ENCODE measurements at places on chromosomes 1 and 21. TPM values are rescaled to one million over a fixed set of nuclear protein-coding genes. Genes with fewer than 3 reads are reported as not detected.

DNA sequence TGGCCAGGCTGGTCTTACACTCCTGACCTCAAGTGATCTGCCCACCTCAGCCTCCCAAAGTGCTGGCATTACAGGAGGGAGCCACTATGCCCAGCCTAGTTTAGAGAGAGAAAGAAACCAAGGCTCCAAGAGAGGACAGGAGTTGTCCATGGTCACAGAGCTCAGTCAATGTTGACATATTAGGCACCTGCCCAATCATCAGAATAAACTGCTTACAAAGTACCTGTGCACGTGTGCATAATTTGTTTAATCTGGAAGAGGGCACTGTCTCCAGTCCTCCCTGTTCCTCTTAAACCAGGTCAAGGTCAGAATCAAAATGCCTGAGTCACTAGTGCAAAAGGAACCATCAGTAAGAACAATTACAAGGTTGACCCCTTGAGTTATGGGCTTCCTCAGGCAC is 20.3 kb upstream of the MPZL1 start:
- no peak for DNase-seq

The TSTD1 gene
- polyA plus RNA-seq: 0.26 TPM

DNA sequence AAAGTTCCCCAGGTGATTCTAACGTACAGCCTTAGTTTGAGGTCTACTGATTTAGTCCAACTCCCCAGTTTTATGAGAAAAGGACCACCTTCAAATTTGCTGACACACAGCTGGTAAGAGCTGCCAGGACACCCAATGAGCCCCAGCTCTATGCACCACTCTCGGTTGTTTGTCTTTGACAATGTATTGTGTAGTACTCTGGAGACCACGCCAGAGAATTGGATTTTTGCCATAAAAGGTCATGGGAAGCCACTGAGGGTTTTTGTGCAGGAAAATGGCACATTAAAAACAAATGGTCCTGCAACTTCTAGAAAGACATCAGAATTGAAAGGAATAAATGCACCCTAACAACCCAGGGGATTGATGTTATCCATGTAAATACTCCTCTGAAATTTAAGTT is 7.1 kb upstream of the IER5 start:
- DNase-seq: no peak

GRCh38 chr1:242800521-242800920 is 276.0 kb upstream of the PLD5 start:
- DNase-seq: no peak

GRCh38 chr1:184753608-184754475 is 816 bp downstream of the EDEM3 start:
- no peak for DNase-seq
